Smooth muscle cell of the brain vasculature (primary cell): ENCODE measurements at places on chromosomes 2 and 18.

- DNase-seq = no peak
Observed at GRCh38 chr2:107419191-107419590, 407.5 kb upstream of the RGPD4 start.

DNA sequence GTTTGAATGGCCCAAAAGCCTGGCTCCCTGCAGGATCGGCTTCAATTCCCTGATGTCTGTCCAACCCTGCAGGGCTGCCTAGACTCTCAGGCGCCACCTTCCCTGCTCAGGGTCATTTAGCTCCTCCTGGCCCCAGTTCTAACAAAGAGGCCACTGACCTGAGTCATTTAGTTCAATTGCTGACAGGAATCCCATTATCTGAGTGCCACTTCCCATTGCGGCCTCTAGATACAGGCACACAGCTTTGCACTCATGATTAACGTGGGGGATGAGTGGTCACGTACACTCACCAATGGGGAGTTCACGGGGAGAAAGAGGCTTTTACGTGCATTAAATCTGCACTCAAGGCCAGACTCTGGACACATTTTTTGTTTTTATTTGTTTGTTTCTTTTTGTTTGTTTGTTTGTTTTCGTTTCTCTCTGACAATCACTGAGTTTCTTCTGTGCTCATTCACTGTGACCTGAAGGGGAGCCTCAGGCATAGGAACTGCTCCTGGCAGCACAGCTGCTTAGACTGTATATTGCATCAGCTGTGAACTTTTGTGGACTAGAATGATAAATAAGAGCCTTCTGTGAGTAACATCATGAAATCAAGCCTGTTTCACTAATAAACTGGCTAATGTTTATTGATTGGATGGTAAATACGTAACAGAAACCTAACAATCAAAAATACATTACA is 118.9 kb upstream of the CTNNA2 start:
- DNase-seq = no peak

- DNase-seq = no peak
Observed at GRCh38 chr18:32879497-32879896, 106.7 kb upstream of the KLHL14 start.

DNA sequence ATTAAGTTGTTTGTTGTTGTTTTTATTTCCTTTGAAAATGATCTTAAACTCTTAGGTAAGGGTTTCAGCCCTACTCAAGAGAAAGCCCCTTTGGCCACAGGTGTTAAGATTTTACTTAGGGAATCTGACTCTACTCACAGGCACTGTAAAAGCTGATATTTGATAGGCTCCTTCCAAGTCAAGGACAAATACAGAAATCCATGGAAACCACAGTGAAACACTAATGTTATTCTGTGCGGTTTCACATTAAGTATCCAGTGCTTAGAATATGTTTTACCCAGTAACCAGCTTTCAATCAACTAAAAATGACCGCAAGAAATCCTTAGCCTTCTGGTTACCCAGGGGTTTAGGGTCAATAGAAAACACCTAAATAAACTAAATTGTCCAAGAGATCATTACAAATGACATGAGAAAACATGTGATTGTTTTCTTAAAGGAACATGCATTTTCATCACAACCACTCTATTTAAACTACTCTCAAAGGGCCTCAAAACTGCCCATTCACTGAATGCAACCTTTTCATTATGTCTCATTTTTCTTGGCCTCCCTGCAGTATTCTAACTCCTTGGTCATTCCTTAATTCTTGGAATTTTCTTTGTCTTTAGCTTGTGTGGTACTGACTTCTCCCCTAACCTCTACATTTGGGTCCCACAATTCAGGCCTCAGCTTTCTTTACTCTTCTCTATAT is 56.0 kb downstream of the CDH2 start:
- DNase-seq = no peak

GRCh38 chr2:17101091-17101490 is 417.1 kb downstream of the RAD51AP2 start:
- no peak for DNase-seq

GRCh38 chr2:45169339-45170190 is 160.3 kb upstream of the SIX2 start:
- DNase-seq = no peak
